ENCODE measurements at places on chromosomes 6 and 20.

DNA sequence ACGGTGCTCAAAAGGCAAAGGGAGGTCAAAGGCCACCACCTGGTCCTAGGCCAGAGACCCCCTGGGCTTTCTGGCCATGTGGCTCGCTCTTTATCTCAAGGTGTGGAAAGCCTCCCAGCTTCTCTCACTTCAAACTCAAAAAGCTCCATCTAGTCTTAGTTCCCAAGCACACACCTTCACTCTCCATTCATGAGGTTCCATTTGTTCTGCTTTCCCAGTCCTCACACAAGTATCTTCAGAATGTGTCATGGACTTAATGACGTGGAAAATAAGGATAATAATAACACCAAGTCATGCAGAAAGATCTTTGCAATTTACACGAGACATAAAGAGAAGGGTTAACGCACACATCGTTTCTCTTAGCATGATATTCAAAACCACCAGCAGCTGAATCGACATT is 219.3 kb downstream of the GMDS start:
- DNase-seq, result no peak

DNA sequence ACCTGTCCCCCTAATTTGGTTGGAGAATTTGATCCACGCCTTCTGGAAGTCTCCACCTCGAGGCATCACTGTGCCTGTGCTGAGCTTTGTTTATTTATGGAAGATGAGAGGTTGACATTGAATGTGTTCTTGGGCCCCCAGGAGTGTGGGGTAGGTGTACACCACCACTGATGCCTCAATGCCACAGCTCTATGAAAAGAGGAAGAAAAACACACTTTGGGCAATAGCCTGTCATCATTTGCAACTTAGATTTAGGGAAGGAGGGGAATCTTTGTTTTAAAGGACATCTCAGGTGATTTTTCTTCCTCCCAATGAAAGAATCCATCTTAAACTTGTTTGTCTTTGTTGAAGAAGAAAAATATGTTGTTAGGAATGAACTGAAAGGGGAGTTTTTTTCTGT is 42.6 kb downstream of the TBC1D7 start:
- DNase-seq, result no peak

DNA sequence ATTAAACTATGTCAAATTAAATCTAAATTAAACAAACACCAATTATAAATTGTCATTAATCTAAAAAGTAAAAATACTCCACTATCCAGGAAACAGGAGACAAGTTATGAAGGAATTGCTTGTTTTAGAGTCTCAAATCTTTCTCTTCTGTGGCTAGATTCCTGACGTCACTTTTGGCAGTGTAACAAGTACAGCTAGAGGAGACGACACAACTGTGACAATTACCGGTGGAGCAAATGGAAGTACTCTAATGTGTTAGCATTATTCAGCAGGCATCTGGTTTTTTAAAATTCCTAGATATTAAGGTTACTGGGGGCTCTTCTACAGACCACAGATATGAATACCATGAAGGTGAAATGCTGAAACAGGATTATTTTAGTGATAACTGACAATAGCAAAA is 1042.7 kb downstream of the EPHA7 start:
- DNase-seq, result no peak

- peak; percentile 76 for DNase-seq
These were observed 15.7 kb downstream of the RNASET2 start for GRCh38 chr6:166940643-166941068.

DNA sequence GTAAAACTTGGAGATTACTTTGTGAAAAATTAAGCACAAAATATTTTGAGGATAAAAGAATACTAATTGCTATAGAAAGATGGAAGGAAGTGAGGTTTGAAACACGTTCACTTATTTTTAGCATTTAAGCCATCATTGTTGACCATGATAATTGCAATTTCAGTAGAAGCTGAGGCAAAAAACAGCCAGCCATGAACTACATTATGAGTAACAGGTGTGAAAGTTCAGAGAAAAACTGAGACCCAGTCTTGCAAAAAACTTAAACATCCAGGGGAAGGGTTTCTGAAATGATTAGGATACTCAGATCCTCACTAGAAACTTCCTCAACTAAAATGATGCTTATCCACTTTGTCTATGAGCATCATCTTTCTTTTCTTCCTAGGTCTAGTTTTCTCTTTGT is 619.4 kb downstream of the PHF3 start:
- no peak for DNase-seq

GRCh38 chr20:19426356-19426755 is 213.9 kb downstream of the SLC24A3 start:
- no peak for DNase-seq

GRCh38 chr6:19902201-19902600 is 65.0 kb downstream of the ID4 start:
- no peak for DNase-seq

All from suppressor macrophage (primary cell).